ENCODE measurements at places on chromosomes 7 and 10. TPM values are rescaled to one million over a fixed set of nuclear protein-coding genes. Genes with fewer than 3 reads are reported as not detected.

- peak; percentile 46 for DNase-seq
Measured at GRCh38 chr7:121395494-121395960, 581 bp downstream of the FAM3C start.

GRCh38 chr7:139231513-139232376, 708 bp downstream of the UBN2 start:
- DNase-seq, result peak; percentile 23

- peak; percentile 69 for DNase-seq
Measured at GRCh38 chr7:107874605-107875446, 16.2 kb upstream of the DLD start.

- peak; percentile 72 for DNase-seq
Measured at GRCh38 chr10:3835770-3836169, 50.8 kb upstream of the KLF6 start.

DNA sequence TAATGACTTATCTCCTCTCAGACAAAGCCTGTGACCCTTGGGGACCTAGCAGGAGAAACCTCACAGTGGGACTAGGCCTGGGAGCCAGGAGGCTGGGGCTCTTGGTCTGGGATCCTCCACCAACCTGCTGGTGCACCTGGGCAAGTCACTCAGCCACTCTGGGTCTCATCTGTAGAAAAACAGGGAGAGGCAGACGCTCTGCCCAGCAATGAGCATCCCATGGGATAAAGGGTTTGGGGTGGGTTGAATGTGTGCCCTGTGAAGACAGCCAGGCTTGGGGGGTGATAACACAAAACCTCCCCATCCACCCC, 81.6 kb downstream of the ZMIZ1 start:
- DNase-seq, result no peak

DNA sequence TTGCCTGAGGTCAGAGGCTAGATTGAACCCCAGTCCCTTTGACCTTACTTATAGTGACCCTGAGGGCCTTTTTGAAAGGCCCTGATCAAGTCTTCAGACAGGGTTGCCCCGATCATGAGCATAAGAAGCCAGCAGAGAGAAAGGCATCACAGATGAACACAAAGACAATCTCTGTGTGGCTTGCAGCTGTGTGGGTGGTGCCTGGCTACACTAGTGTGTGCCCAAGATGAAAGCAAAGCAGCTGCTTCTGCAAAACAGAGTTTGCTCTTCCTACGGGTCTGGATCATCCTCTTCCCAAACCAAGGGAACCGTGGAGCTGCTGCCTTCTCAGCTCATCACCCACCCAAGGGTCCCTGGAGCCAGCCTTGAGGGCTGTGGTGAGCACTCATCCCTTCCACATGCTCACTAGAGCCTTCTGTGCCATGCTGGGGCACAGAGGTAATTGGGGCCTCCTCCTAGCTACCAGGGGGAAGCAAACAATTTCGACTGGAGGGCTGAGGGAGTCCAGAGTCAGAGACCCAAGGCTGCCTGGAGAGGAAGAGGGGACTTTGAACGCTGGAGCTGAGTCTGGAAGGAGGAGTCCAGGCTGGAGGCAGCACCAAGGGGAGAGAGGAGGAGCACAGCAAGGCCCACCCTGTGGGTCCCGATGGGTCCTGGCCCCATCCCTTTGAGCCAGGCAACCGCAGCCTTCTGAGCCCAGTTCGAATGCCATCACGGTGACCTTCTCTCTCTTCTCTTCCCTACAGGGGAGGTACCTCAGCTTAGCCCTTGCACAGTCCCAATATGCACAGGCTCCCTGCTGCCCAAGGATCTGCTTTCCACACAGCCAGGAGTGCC, 42.3 kb downstream of the ANTXRL start:
- peak; percentile 56 for DNase-seq

GRCh38 chr10:7423521-7423920, 12.7 kb upstream of the SFMBT2 start:
- DNase-seq, result no peak

DNA sequence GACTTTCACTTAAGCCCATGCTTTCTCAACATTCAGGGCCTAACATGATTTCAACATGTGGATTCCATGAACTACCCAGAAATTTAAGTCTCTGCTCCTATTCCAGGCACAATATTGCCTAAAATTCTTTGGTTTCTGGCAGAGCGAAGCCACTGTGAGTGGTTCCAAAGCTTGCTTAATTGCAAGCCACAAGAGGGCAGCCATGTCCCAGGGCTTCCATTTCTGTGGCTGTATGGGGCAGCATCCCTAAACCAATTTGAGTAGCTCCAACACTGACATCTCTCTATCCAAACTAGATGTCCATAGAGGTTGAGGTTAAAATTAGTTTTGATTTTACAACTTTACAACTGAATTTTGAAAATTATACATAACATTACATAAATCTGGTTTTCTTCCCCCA, 56.3 kb upstream of the MDFIC start:
- DNase-seq, result peak; percentile 47

DNA sequence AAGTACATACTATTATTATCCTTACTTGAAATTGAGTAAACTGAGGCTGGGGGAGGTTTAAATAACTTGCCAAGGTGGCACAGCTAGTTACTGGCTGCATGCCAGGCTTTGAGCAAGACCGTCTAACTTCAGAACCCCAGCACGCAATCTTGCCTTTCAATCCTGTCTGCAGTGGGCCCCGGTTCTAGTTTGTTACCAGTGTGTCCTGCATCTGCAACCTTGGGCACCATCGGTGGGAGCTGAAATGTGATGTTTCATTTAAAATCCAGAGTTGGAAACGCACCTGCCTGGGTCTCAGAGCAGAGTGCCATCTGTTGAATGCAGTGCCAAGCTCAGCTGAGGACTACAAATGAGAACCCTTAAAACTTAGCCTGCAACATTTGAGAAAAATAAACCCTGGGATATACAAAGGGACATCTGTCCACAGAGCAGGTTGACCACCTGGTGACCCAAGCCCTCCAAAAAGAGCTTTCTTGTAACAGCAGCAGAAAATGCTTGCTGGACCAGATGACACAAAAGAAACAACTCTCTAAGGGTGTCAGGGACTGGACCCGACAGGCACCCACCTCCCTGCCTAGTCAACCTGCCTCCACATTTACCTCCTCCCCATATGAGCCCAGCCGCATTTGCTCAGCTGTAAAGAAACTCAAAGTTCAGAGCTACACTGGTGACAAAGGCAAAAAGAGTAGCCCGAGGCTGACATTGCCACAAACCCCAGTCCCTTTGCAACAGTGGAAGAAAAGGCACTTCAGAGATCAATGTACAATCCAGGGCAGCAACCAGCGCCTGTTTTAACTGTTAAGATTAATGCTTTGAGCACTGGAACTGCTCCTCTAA, 1.7 kb downstream of the SH3PXD2A start:
- DNase-seq, result no peak

ADAP1 gene
- 2.0 TPM for total RNA-seq

DNA sequence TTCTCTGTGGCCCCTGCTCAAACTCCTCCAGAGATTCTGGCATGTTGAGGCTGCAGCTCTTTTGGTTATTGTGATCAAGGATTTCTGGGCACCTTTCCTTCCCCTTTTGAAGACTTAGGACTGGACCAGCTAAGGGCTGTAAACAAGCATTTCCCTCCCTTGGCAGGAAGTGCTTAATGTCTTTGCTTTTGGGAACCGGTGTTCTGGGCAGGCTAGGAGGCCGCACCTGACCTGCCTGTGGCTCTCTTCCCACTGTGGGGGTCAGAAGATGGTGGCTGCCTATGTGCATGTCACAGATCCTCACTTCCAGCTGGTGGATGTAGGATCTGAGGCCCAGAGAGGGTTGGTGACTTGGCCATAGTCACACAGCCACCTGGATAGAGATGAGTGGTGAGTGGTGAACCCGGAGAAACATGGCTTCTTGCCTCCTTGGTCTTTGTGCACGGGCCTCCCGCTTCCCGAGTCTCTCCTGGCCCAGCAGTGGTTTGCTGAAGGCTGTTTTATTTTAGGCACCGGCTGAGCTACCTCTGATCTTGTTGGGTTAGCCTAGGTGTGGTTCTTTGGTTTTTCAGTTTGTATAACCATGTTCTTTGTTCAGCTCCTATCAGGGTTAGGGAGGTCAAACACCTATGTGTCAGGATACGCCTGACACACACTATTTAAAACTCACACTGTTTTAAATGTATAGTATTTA, 82.0 kb downstream of the GRK5 start:
- DNase-seq, result peak; percentile 60

- no peak for DNase-seq
Measured at GRCh38 chr10:3807211-3807927, 22.4 kb upstream of the KLF6 start.

DNA sequence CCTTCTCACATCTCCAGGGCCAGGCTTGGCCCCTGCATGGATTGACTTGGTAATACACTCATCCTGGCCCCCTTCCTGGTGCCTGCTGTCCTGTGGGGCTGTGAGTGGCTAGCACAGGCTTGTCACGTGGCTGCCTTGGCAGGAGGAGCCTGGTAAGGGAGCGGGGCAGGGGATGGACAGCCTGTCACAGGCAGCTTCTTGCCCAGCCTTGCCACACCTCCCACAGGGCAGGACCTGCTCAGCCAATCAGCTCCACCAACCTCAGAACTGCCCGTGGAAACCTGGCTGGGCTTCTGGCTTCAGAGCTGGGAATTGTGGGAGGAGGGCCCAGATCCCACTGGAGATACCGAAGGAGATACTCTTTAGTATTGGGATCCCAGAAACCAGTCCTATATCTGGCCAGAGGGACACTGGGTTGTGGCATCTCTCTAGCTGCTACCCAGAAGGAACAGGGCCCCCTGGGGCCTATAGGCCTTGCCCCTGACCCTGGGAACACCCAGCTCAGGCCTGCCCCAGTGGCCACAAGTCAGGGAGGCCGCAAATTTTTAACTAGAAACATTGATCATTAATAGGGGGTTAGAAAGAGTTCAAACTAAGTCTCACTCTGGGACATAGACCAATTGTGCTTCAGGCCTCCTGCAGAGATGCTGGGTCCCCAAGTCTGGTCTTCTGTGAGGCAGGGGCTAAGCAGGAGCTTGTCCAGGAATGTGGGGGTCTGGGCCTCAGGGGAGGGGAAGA, at the start of gene HOGA1:
HOGA1 (plus strand) TSS at position 330 of the 738 bp plus-strand sequence; CDS start at position 645, 315 bp downstream.
- DNase-seq, result peak; percentile 81

- DNase-seq, result no peak
Measured at GRCh38 chr10:30121401-30121800, 62.0 kb upstream of the JCAD start.

MACC1 gene
- 0.09 TPM for total RNA-seq

DNA sequence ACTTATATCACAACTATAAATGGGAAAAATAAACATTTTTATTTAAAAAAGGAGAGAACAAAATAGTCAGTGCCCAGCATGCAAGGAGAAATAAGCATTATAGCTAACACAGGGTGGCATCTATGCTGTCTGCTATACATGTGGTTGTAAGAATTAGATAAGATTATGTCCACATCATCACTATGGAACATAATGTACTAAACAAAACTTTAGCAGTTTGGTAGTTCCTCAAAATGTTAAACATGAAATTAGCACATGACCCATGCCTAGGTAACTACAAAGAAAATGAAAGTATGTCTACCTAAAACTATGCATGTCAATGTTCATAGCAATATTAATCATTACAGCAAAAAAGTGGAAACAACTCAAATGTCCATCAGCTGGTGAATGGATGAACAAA, 28.7 kb upstream of the RUFY2 start:
- no peak for DNase-seq

DNA sequence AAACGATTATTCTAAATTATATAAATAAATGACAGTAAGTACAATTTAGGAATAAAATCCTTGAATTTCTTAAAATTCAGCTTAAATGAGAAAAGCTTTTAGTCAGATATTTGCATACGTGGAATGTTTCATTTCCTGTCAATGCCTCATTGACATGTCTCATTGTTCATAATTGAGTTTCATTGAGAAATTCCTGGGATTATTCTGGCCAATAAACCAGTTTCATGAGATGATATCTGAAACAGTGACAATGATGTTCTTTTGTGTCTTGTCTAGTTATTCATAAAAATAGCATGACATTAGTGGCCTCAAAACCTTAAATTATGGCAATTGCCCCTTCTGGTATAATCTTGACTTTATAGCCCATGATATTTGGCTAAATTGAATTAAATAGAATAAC, 95.8 kb downstream of the DKK1 start:
- DNase-seq, result no peak

- DNase-seq, result no peak
Measured at GRCh38 chr10:128499956-128500355, 373.7 kb upstream of the MKI67 start.

GRCh38 chr7:116679500-116679899, 7.5 kb downstream of the MET start:
- no peak for DNase-seq

GRCh38 chr7:157722137-157723060, 385.6 kb downstream of the DNAJB6 start:
- DNase-seq, result no peak

DNA sequence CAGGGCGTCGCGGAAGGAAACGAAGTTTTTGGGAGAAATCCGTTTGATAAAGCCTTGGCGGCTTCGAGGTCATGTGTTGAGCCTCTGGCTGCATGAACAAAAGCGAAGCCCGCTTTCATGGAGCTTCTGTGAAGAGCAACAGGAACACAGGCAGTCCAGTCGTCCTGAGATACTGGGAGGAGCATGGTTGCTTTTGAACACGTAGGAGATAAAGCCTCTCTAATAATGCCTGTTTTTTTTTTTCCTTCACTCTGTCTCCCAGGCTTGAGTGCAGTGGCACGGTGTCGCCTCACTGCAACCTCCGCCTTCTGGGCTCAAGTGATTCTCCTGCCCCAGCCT, 473 bp upstream of the ZNF32 start:
- no peak for DNase-seq

DNA sequence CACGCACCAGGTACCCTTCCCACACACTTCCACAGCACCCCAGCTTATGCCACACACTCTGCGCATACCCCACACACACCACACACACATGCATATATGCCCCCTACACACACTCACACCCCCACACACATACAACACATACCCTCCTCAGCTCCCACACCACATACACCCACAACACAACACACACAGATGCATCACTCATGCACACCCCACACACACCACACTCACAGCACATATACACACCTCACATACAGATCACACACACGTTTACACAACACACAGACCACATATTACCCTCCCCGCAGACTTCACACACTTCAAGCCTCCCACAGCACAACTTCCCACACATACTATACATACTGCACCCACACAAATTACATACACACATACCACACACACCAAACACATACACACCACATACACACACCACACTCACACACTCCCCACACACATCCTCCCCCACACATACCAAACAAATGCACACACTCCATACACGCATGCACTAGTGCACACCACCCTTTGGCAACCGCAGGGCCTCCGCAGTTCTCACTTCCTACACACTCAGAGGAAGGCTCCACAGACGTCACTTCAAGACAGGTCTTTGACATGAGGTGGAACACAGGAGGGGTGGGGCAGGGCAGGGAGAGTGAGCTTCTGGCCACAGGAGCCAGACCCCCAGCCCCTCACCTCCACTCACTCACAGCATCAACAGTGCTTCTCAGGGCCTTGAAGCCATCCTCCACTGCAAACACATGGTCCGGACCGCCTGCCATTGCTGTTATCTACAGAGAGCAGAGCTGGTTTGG, 18.5 kb upstream of the ANTXRL start:
- DNase-seq, result no peak
